ENCODE measurements at places on chromosomes 4 and X.

DNA sequence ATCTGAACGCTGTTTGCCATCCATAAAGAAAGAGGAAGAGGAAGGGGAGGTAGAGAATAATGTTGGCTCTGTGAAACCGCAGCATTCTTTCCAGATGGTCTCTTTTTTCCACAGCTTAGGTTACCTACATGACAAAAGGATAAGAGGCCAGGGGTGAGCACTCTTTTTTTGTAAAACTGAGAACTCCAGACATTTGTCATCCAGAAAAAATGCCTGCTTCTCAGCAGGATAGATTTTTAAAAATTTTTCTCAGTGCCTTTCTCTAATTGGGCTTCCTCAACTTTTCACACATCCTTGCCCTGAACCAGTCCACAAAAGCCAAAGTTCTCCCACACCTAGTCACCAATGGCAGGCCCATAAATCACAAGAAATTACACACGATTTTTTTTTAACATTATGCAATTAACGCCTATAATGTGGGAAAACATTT lies 158.1 kb upstream of the TENM3 start:
- DNase-seq, result no peak

DNA sequence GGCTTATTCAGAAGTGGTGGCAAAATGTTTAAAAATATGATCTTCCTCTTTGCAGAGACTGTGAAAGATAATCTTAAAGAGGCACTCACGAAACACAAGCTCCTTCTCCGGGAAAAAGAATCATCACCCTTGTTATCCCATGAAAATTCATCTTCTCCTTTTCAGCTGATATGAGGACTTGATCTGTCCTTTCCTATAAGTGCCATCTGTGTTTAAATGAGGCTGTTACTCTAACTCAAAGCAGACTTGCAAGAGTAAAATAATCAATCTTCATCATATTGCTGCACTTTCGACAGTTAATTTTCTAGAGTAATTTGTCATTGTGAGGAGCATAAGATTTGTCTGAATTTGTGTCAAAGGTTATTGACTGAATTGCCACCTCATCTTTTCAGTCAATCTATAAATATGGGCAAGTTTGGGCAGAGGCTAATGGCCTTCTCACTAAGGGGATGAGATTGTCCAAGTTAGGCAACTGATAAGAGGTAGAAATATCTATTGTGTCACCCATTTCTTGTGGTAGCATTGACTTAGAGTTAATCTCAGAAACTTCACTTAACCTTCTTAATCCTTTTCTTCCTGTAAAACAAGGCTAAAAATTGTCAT lies 452.9 kb downstream of the GRXCR1 start:
- DNase-seq, result no peak

- DNase-seq, result peak; percentile 77
Measured at GRCh38 chr4:88533937-88534750, 10.6 kb upstream of the PYURF start.

GRCh38 chrX:129741880-129742758 lies 3.3 kb downstream of the XPNPEP2 start:
- no peak for DNase-seq

DNA sequence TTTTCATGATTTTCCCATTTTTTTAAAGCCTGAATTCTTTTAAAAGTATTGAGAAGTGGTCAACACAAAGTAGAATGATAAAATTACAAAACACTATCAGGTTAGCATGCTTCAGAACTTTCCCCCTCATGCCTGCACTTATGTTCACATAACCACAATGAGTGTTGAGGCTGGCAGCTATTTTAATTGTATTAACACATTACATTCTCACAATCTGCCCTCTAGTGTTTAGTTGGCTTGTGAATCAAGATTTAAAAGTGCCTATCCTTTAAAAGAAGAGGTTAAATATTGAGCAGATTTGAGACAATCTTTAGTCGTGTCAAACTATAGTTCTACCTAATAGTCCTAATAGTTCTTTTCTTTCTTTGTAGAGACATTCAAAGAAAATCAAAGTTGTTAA lies 93.6 kb upstream of the NAP1L5 start:
- DNase-seq, result no peak

GRCh38 chr4:40378619-40379018 lies 43.5 kb downstream of the CHRNA9 start:
- no peak for DNase-seq

GRCh38 chr4:17788956-17789355 lies 7.5 kb upstream of the FAM184B start:
- DNase-seq, result no peak

- no peak for DNase-seq
Measured at GRCh38 chrX:29728639-29729038, 486.7 kb upstream of the MAGEB2 start.

DNA sequence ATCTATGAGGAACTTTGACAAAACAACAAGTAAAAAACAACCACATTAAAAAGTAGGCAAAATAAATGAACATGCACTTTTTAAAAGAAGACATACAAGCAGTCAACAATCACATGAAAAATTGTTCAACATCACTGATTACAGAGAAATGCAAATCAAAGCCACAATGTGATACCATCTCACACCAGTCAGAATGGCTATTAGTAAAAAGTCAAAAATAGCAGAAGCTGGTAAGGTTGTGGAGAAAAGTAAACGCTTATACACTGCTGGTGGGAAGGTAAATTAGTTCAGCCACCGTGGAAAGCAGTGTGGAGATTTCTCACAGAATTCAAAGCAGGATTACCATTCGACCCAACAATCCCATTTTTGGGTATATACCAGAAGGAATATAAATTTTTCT lies 17.0 kb upstream of the LNX1 start:
- no peak for DNase-seq

DNA sequence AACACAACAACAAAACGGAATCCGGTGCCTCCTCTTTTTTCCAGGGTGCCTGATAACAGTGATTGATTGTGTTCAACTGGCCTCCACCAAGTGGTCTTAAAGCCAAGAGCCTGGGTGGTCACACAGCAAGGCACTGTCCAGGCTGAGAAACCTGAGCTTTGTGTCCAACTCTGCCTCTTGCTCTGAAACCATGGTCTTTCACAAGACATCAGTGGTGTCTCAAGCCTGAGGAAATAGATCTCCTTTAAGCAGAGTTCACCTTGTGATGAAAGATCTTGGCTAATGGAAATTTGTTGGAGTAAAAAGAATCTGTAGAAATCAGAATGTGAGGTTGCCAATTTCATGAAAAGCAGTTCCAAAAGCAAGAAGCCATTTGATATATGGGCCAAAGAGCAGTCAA lies 47.3 kb upstream of the ACSL1 start:
- no peak for DNase-seq
